ENCODE measurements at places on chromosomes 16 and 17.

GRCh38 chr16:72921106-72921505 lies 126.8 kb downstream of the ZFHX3 start:
- DNase-seq = no peak

DNA sequence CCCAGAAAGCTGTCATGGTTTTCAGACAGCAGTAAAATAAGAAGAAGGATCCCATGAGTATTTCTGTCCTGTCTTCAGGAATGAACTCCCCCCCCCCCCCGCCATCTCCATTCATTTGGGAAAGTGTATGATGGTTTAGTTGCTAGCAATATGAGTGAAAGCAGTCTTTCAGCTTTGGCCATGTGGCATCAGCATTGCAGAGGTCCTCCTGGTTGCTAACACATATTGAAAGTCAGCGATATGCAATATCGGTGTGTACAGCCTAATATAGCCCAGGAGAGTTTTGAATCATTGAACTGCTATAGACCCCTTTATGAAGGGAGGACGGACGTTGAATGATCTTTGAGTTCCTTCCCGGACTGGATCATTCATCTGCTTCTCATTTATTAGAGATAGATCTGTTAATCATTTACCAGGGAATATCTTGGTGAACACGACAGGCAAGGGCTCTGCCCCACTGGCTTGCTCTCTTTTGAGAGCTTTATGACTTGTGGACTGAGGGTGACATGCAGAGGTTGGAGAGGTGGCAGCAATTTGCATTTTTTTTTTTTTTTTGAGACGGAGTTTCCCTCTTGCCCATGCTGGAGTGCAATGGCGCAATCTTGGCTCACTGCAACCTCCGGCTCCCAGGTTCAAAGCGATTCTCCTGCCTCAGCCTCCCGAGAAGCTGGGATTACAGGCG lies 25.2 kb downstream of the DEF8 start:
- DNase-seq = no peak

DNA sequence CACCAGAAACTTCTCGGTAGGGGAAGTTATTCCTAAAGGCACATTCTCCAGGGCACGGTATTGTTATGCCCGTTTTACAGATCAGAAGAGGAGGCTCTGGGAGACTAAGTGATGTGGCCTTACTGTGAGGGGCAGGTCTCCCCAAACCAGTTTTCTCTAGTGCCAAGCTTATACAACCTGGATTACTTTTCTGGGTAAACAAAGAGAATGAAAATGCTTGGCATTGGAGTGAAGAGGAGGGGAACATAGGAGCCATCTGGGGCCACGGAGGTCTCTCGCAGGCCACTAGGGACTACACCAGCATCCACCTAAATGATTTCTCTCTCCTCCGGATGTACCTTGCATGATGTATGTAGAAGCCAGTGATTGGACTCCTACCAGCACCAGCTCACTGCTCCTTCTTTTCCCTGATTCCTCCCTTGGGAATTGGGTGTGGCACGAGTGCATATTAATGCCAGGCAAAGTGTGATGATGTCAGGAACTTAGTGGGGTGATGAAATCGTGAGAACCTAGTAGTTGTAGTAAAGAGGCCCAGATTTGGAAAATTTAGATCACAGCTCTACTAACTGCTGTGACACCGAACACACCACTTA lies 674 bp downstream of the TOM1L1 start:
- DNase-seq = no peak

DNA sequence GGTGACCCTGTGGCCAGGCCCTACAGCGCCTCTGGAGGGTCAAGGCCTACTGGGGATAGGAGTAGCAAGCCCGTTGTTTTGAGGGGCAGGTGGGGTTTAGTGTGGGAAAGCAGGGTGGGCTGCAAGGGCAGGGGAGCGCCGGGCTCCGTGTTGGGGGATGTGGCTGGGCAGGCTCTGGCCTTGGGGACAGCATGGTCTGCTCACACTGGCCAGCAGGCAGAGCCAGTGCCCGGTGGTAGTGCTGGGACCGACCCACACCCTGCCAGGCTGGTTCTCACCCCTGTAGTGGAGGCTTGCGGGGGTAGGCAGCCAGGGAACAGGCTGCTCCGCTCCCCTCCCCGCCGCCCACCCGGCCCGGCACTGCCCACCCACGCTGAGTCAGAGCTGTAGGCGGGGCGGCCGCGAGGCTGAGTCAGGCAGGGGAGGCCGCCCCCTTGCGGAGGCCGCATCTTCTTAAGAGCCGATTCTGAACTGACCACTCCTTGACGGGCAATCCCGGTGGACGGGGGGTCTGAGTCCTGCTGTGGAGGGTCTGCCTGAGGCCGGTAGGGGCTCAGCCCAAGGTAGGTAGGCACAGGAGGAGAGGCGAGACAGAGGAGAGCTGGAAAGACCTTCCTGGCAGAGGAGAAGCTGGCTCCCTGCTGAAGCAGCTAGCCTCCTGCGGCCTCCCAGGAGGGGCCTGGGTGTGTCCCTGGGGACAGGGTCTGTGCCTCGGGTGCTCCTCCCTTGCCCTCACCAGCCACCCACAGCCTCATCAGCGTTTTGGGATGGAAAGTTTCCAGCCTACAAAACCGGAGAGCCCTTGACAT lies 62.4 kb downstream of the BAIAP2 start:
- DNase-seq = peak; percentile 68

DNA sequence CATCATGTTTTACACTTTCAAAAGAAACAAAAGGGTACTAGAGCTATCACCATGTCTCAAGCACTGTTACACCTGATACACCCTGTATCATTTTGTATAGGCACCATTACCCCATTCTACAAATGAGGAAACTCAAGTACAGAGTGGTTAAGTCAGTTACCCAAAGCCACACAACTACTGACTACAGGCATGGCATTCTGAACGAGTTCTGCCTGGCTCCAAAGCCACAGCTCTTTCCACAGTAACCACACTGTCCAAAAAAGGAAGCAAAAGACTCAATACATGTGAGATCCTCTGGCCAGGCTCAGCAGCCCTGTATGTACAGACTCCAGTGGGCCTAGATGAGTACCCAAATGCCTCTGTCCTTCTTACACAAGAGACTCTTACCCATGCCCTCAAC lies 4.7 kb downstream of the DYNC1LI2 start:
- no peak for DNase-seq

Data from stimulated activated naive CD4-positive, alpha-beta T cell treated with Interleukin-2 at 50 U/mL for 16 hours (primary cell).